Activated CD8-positive, alpha-beta memory T cell treated with anti-CD3 and anti-CD28 coated beads for 48 hours (primary cell): ENCODE measurements at places on chromosomes 5 and 9.

DNA sequence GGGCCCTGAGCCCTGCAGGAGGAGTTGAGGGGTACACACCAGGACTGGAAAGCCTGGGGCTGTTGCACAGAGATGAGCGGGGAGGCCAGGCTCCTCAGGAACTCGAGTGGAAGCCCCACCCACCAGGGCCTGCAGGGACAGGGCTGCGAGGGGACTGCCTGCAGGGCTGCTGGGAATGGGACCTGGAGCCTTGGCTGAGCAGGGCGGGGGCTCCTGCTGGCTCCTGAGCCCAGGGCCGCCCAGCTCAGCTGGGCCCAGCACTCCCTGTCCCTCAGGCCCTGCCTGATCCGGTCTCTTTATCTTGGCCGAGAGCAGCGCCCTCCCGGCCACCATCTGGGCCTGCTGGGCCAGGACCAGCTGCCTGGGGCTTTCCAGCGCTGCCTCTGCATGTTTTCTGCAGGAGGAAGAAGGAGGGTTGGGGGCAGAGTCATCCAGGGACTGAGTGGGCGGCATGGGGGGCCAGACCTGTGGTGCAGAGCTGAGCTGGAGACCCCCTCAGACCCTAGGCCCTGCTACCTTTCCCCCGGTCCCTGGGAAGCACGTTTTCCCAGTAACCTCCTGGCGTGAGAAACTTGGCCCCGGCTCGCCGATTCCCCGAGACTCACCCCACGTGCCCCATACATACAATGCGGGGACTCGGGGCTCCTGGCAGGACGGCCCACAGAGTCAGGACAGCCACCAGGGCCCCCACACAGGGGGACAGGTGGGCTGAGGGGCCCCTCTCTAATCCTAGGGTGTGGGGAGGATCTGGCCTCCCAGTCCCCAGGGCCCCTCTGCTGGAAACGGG is 9.4 kb downstream of the LCN12 start:
- DNase-seq, result no peak

DNA sequence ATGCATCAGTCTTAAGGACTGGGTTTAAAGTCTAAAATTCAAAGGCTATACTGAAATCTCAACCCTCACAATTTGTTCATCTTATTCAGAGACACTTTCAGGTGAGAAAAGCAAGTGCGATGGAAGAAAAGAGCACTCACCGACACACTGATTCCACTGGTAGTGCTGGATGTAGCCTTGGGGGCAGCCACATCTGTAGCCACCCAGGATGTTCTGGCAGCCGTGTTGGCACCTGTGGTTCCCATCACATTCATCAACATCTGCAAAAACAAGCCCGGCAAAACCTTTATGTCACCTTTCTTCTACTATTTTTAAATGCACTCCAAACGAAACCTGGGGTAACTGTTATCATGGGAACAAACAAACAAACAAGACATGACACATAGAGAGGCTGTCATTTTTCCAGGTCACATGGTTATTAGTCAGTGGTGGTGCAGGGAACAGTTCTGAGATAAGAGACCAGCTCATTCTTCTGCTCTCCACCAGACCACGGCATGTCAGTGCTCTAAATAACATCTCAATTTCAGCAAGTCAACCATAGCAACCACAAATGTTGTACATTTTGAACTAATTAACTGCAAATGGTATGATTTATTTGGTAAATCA is 188.4 kb downstream of the SLC12A2 start:
- DNase-seq, result no peak

DNA sequence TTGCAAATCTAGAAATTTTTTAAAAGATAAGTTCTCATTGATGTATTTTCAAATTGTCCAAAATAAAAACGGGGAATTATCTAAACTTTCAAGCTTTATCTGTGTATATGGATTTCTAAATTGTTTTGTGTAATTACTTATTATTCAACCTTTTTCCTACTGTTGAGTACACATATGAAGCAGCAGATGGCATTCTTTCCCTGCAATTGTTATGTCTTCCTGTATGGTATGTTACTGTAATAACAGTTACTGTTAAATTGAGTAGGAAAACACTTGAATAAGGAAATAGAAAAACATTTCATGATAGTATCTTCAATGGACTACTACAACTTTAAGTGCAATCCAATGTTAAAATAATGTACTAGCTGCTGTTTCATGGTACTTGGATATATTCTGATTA is 124.8 kb downstream of the RANBP17 start:
- no peak for DNase-seq

- no peak for DNase-seq
Measured at GRCh38 chr9:134908524-134909309, 9.0 kb downstream of the FCN1 start.

- no peak for DNase-seq
Measured at GRCh38 chr9:87271696-87272477, 225.8 kb upstream of the DAPK1 start.

DNA sequence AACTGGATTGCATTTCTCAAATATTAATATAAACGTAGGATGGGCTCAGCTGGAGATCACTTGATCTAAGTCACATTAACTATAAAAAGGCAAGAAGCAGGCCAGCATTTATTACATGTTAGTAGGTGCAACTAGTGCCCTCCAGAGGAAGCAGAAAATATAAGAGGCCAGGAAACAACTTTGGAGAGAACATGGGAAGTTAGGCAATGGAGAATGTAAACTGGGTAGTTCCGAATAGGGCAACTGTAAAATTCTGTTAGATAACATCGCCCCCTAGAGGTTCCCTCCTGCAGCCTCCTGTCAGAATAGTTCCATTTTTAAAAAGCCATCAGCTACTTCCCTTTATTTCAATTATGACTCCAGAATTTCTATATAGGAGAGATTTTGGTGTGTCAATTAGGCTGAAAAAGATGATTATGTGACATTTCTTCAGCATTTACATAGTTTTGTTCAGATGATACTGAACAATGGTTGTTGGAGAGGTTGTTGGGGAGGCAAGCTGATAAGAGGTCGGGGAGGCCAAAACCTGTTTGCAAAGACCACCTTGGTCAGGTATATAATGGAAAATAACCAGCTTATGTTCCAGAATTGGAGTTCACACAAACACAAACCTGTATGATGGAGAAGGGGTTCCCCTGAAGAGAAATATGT is 22.4 kb downstream of the CCL28 start:
- peak; percentile 10 for DNase-seq

DNA sequence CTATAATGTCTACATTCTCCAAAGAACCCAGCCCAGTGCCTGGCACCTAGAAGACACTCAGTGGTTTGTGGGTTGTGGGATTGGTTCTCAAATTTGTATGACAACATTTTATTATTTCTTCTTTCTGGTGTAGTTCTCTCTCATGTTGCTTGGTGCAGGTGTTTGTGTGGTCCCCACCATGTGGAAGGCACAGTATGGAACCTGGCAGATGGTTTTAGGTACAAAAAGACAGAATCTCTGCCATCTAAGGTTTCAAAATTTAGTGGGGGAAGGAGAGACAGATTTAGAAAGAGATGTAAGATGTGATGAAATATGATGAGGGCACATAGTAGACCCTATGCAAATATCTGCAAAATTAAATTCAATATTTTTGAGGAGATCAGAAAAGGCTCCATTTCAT is 323.8 kb downstream of the CDK5RAP2 start:
- DNase-seq, result no peak

DNA sequence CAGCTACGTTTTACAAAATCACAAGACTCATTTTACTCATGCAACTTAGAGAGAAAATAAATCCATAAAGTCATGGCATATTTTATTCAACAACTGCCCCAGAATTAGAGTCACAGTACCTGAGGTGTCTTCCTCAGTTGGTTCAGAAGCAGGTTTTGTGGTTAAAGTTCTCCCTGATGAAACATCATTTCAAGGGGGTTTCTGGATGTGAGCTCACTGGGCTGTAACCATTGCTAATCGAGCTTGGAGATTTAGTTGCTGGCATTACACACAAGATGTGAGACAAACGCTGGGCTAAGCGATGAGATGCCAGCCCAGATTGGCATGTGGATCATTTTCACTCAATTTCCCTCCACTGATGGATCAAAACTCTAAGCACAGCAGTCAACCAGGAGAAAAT is 131.3 kb downstream of the PRELID2 start:
- DNase-seq, result no peak

- no peak for DNase-seq
Measured at GRCh38 chr9:33300546-33300945, 10.2 kb downstream of the NFX1 start.

- no peak for DNase-seq
Measured at GRCh38 chr5:180010636-180011035, 60.9 kb downstream of the RNF130 start.

- DNase-seq, result no peak
Measured at GRCh38 chr5:38473008-38473407, 83.4 kb downstream of the LIFR start.

- no peak for DNase-seq
Measured at GRCh38 chr5:167937635-167937998, 353.8 kb upstream of the WWC1 start.

DNA sequence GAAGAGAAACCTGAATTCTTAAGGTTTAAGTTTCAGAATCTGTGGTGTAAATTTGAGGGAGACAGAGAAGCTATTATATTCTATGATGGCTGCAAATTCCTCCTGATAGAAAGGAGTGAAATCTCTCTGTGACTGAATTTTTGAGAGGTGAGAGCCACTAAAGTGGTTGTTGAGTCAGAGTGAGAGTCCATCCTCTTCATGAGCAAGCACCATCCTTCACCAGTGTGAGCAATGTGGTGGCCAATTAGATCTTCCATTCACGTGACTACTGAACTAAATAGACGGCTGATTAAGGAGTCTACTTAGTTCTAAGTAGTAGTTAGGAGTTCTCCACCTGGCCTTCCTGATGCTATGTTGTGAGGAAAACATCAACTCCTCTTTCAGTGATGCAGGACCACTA is 147.8 kb upstream of the CCNH start:
- no peak for DNase-seq

GRCh38 chr5:171975262-171975876 is 31.1 kb downstream of the FBXW11 start:
- no peak for DNase-seq

- no peak for DNase-seq
Measured at GRCh38 chr9:38683336-38683735, 36.6 kb downstream of the FAM240B start.

GRCh38 chr5:132474131-132474723 is 16.3 kb downstream of the IRF1 start:
- no peak for DNase-seq

- peak; percentile 77 for DNase-seq
Measured at GRCh38 chr5:55534436-55535198, at the start of gene PLPP1. Gene PLPP1 (minus strand): TSS chr5:55534964. CDS start chr5:55534629, 335 bp downstream.

DNA sequence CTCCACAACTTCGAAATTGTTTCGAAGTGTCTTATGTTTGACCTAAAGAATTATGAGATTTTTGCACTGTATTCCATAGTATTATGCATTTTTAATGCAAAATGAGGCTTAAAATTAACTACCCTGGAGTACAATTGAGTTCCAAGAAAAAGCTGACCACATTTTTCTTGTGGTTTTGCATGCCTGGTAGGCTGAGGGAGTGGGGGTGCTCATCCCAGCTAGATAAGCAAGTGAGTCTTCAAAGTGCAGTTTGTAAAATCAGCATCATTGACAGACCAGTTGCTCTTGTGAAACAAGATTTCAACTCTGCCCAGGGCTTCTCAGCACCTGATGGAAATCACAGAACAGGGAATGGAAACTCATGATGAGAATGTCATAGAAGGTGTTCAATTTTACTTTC is 17.0 kb upstream of the NDUFS4 start:
- DNase-seq, result no peak
